NCI-H526 (cell line): ENCODE measurements at places on chromosomes 12 and 14.

GRCh38 chr14:85695300-85695699 lies 165.4 kb downstream of the FLRT2 start:
- DNase-seq = no peak

- DNase-seq = no peak
Observed at GRCh38 chr12:68745376-68745903, 536 bp upstream of the SLC35E3 start.

DNA sequence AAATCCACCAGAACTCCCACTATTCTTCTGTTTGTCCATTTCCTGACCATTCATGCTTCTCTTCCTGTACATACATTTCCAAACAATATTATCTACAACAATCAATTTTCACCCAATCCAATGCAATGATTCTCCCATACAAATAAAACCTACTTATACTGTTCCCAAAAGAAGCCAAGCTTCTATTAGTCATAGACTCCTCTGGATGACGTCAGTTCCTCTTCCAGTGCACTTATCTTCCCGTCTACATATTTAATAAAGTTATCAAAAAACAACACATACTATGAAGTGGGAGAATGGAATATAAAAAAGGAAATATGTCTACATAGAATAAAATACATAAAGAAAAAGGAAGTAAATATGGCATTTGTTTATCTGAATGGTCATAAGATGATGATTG lies 165.4 kb downstream of the FOXG1 start:
- DNase-seq = no peak

- DNase-seq = no peak
Observed at GRCh38 chr12:114335607-114336006, 70.3 kb downstream of the TBX5 start.

DNA sequence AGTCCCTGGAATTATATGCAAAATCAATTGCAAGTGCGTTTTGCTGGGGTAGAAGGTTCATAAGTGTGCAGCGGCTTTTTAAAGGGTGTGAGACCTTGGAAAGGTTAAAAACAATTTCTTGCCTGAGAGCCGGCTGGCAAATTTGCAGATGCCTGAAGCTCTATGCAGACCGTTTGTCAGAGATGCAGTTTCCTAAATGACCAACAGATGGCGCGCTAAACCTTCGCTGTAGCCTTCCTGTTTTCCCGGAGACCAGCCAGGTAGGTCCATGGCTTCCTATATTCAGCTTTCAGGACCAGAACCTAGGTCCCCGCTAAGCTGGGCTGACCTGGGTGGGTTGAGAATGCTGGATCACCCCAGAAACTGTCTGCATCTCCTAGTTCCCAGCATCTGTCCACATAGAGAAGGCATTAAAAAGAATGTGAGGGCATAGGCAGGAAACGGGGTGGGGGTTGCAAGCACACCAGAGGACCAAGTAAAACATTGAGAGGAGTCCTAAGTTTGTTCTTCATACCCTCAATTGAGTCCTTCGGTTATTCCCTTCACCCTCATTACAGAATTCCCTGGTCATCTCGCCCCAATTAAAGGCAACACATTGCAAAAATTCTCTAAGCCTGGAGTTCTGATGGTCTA lies 5.7 kb upstream of the NOS1 start:
- DNase-seq = peak; percentile 92

DNA sequence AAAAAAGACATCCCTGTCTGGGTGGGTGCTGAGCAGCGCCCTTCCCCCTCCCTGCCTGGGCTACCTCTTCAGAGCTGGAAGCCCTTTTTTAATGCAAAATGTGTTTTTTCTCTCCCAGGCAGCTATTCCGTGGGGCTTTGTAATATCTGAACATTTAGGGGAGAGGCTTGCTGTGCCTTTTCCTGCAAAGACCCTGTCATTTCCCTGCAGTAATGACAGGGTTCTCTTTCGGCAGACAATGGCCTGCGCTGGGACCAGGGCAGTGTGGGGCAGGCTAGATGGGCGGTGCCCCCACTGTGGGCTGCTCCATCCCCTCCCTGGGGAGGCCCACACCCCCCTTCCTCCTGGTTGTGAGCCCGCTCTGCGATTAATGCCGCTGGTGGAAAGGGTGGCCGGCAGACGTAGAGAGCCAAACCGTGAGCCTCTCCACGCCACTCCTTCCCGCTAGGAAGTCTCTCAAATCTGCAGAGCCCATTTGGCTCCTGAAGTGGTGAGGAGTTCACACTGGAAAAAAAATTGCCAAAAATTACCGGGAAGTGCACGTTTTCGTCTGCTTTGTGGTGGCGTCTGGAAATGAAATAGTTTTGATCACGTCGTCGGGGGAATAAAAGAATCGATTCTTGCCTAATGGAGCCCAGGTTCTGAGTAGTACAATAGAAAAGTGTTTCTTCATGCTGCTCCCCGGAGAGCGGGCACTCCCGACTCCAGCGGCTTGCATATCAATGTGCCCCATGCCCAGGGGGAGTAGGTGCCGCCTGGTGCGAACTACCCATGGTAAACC lies 31.5 kb downstream of the KIF26A start:
- DNase-seq = no peak

- DNase-seq = no peak
Observed at GRCh38 chr14:50658203-50658602, 9.9 kb downstream of the SAV1 start.

DNA sequence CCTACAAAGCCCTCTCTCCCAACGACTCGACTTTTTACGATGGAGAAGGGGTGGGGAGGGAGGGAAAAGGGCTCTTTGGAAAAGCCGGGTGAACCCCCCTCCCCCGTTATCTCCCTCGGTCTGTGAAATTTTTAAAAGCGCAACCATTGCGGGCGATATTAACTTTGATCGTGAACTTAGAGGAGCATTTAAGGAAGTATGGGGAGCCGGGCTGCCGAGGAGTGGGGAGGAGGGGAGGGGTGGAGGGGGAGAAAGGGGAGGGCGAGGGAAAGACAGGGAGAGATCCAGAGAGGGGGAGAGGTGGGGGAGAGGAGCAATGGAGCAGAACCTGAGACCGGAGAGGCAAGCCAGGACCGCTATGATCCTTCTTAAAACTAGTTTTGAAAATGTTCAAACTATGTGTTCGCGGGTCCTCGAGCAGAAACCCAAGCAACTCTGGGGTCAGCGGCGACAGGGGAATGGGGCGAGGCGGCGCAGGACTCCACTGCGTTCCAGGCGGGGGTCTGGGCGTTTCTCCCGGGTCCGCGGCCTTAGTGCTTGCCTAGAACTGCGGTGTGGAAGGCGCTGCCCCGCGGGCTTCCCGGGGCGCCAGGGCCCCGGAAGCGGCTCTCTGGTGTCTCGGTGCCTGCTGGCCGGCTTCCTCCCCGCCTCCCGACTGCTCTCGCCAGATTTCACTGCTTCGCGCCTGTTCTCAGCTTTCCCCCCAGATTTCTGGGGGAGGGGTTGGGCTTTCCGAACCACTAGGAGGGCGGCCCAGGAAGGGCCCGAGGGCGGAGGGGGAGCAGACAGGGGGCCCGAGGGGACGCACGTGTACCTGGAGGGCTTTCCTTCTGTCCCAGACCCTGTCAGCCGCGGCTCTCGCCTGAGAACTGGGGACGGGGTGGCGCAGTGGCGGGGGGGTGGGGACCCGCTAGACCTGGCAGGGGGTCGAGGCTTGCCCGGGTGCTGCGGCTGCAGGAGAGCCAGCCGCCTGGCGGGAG lies at the start of gene HOTAIR:
HOTAIR (minus strand) TSS at position 871 of the 980 bp plus-strand sequence.
- no peak for DNase-seq

GRCh38 chr14:105682956-105683570 lies 156.7 kb downstream of the TMEM121 start:
- no peak for DNase-seq

- no peak for DNase-seq
Observed at GRCh38 chr12:52350021-52350620, 17.2 kb downstream of the KRT85 start.

GRCh38 chr12:98741196-98741555 lies 96.1 kb downstream of the APAF1 start:
- no peak for DNase-seq

- DNase-seq = no peak
Observed at GRCh38 chr14:64792231-64792630, 87.5 kb downstream of the SPTB start.

- no peak for DNase-seq
Observed at GRCh38 chr12:98578392-98578791, 15.1 kb upstream of the SLC25A3 start.

DNA sequence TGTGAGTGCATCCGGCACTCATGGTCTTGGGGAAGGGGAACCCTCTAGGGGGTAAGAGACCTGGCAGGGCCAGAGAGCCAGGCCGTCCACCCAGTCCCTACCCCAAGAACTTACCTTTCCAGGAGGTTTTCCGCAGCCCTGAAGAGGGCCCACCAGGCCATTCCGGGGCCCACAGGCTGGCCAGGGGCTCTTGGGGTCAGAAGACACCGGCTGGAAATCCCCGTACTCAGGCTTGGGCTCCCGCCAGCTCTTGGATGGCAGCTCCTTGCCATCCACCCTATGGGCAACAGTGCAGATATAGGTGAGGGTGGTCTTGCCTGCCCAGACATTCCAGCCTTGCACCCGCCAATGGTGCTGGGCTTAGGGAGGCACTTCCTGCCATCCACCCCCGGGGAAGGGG lies 34.6 kb downstream of the NCKAP5L start:
- no peak for DNase-seq

- DNase-seq = no peak
Observed at GRCh38 chr14:57748279-57748678, 117.6 kb downstream of the SLC35F4 start.

GRCh38 chr12:127077262-127078045 lies 1189.5 kb upstream of the TMEM132C start:
- DNase-seq = no peak

- no peak for DNase-seq
Observed at GRCh38 chr14:30669594-30669993, 47.5 kb downstream of the SCFD1 start.

DNA sequence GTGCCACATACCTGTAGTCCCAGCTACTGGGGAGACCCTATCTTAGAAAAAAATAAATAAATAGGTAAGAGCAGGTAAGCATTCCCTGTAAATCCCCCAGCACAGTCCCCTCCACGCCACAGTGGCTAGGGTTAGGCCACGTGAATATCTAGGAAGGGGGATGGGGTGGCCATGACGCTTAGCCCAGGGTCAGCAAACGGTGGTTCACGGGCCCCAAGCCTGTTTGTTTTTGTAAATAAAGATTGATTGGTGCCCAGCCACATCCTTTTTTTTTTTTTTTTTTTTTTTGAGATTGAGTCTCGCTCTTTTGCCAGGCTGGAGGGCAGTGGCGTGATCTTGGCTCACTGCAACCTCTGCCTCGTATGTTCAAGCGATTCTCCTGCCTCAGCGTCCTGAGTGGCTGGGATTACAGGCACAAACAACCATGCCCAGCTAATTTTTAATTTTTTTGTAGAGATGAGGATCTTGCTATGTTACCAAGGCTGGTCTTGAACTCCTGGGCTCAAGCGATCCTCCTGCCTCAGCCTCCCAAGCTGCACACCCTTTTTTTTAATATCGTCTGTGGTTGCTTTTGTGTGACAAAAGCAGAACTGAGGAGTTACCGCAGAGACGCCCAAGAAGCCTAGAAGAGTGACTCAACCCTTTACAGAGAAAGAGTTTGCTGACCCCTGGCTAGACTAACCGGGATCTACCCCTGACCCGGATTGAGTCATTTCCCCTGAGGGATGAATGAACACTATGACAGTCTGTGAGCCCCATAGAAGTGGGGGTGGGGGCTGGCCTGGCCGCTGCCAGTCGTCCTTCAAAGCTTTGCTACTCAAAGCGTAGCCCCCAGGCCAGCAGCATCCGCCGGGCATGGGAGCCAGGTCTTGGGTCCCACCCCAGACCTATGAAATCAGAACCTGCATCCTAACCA lies 113.7 kb upstream of the NCOR2 start:
- no peak for DNase-seq

GRCh38 chr14:51774209-51774608 lies 86.2 kb upstream of the GNG2 start:
- DNase-seq = peak; percentile 42

GRCh38 chr12:98188650-98189077 lies 326.7 kb upstream of the TMPO start:
- DNase-seq = peak; percentile 39

DNA sequence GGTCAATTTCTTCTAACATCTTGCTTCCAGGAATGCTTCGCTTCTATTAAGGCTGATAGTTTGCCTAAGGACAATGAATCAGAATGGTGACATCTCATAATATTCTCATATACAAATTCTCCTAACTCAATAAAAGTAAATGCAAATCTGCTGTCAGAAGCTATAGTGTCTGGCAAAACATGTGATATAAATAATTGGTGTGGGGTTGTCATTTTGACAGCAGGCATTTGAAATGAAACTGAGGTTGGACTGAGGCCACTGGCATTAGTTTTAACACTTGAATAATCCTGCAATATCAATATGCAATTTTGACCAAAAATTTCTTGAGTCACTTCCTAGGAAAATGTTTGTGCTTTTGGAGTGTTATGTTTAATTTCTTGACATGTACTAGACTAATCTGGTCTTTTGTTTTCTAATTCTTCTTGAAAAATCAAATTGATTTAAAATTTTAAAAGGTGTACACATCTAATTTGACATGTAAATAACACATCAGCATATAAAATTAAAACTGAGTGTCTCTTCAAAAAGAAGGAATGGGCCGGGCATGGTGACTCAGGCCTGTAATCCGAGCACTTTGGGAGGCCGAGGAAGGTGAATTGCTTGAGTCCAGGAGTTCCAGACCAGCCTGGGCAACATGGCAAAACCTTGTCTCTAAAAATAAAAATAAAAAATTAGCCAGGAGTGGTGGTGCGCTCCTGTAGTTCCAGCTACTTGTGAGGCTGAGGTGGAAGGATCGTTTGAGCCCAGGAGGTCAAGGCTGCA lies 92.3 kb upstream of the BTG1 start:
- DNase-seq = peak; percentile 91

DNA sequence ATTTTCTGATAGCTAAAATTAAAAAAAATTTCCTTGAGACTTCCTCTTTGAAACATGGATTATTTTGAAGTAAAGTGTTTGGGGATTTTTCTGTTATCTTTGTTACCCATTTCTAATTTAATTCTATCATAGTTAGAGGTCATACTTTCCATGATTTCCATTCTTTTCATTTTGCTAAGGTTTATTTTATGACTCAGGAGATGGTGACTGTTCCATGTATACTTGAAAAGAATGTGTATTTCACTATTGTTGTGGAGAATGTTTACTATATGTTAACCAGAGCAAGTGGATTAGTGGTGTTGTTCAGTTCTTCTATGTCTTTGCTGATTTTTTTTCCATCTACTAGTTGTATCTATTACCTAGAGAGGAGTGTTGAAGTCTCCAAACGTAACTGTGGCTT lies 250.5 kb upstream of the PELI2 start:
- no peak for DNase-seq

- no peak for DNase-seq
Observed at GRCh38 chr14:72771561-72771960, 122.3 kb downstream of the DPF3 start.

DNA sequence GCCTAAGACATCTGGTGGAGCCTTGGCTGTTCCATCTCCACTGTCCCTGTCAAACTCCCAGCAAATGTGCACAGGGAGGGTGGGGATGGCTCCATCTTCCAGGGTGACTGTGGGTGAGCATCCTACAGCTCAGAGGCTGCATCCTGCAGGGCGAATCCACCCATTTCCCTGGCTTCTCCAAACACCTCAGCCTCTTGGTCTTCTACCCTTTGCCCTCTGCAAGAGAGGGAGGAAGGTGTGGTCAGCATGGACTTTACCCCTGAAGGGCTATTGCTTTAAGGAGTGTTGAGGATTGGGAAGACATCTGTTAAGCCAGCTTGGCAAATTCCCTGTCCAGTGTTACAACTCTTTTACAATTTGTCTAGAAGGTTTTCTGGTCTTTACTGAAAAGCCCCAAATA lies 23.1 kb upstream of the DGLUCY start:
- no peak for DNase-seq
